Neural progenitor cell (in vitro differentiated cells): ENCODE measurements at places on chromosomes 5 and 9. TPM values are rescaled to one million over a fixed set of nuclear protein-coding genes. Genes with fewer than 3 reads are reported as not detected.

GRCh38 chr5:27158775-27159174 is 120.4 kb upstream of the CDH9 start:
- no peak for DNase-seq
- H3K27me3 ChIP-seq, result no peaks in the 10 kb centered on the region
- H3K36me3 ChIP-seq, result no peaks in the 10 kb centered on the region
- H3K4me1 ChIP-seq, result no peaks in the 10 kb centered on the region
- no peak overlapping the region for H3K27ac ChIP-seq

- no peaks in the 10 kb centered on the region for H3K27me3 ChIP-seq
- no peak overlapping the region for H3K4me3 ChIP-seq
- no peaks in the 10 kb centered on the region for H3K4me1 ChIP-seq
- no peak for DNase-seq
Observed at GRCh38 chr5:2177244-2177643, 294.5 kb upstream of the IRX4 start.

ITK gene
- total RNA-seq, result not detected in 2 replicates

- H3K4me3 ChIP-seq, result no peak overlapping the region
- no peaks in the 10 kb centered on the region for H3K27me3 ChIP-seq
- no peaks in the 10 kb centered on the region for H3K4me1 ChIP-seq
Observed at GRCh38 chr9:567128-567746, 274.3 kb upstream of the DMRT1 start.

DNA sequence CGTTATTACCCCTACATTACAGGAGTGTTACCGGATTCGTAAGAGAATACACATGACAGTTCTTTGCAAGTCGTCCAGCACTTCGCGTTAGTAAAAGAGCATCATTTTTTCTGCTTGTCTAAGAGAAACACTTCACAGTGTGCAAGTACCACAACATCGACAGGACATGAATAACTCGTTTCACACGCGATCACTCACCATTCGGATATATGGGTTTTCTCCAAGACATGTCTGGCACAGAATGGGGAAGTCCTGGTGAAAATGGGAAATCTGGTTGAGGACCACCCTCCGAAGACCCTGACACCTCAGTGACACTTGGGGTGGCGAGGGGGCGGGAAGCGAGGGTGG is 642 bp downstream of the RBM22 start:
- peak overlapping the region; percentile 94 for H3K4me3 ChIP-seq
- no peak overlapping the region for H3K27ac ChIP-seq
- peaks cover 6% of the 10 kb centered on the region for H3K27me3 ChIP-seq
- no peak for DNase-seq
- peaks cover 6% of the 10 kb centered on the region for H3K4me1 ChIP-seq

GRCh38 chr9:7665874-7666273 is 133.7 kb downstream of the DMAC1 start:
- DNase-seq, result peak; percentile 67
- H3K36me3 ChIP-seq, result no peaks in the 10 kb centered on the region
- peaks cover 19% of the 10 kb centered on the region for H3K4me1 ChIP-seq
- no peaks in the 10 kb centered on the region for H3K27me3 ChIP-seq
- H3K27ac ChIP-seq, result peak overlapping the region; percentile 20

DNA sequence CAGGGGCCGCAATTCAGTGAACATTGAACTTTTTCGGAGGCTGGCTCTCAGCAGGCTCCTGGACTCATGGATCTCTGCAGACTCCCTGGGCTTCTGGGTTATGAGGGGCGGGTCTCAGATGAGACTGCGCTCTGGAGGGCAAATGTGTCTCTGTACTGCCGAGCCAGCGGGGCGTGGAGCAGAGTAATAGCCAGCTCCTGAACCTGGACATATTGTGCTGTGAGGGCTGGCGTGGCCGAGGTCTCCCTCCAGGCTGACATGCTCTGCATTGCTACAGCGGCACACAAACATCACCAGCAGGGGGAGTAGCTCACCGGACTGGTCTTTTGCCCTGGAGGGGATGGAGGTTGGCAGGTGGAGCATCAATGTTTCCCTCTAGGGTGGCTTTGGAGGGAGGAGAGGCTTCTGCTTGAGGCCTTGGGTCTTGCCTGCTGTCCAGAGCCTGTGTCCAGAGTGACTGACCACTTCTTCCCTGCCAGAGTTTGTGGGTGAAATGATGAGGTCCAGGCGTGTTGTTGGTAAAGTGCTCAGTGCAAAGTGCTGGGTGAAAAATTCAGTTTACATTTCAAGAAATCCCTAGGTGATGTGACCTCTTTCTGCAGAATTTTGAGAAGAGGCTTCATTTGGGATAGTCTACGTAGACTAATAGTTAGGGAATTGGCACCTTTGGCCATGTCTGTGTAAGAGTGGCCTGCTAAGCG is 10.9 kb upstream of the GADD45G start:
- no peak overlapping the region for H3K4me3 ChIP-seq
- H3K27me3 ChIP-seq, result no peaks in the 10 kb centered on the region
- no peaks in the 10 kb centered on the region for H3K36me3 ChIP-seq
- no peak overlapping the region for H3K27ac ChIP-seq
- peaks cover 10% of the 10 kb centered on the region for H3K4me1 ChIP-seq
- peak; percentile 81 for DNase-seq

BAAT gene
- 0.09 and 0.15 TPM in 2 replicates for total RNA-seq

DNA sequence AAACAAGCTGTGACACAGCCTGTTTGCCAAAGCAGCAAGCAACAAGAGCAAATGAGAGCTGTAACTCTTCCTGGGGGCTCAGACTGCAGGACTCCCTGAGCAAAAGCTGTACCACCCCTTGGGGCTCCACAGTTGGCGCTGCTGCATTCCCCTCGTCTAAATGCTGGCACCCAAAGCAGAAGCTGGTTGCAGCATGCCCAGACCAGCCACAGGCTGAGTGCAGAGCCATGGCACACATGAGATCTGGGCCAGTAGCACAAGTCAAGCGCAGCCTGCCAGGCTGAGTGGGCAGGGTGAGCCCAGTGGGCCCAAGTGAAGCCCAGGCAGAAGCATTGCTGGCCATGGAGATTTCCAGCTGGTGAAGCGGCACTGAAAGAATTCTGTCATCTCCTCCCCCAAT is 157.3 kb upstream of the GRAMD2B start:
- no peaks in the 10 kb centered on the region for H3K36me3 ChIP-seq
- H3K4me1 ChIP-seq, result peaks cover 14% of the 10 kb centered on the region
- no peak overlapping the region for H3K27ac ChIP-seq
- no peak overlapping the region for H3K4me3 ChIP-seq
- DNase-seq, result no peak
- H3K27me3 ChIP-seq, result no peaks in the 10 kb centered on the region

- H3K36me3 ChIP-seq, result no peaks in the 10 kb centered on the region
- no peaks in the 10 kb centered on the region for H3K4me1 ChIP-seq
- no peak overlapping the region for H3K4me3 ChIP-seq
- DNase-seq, result no peak
- H3K27ac ChIP-seq, result no peak overlapping the region
Observed at GRCh38 chr9:122477346-122477745, 380 bp downstream of the OR1J1 start.

GRCh38 chr5:176866707-176867310 is 32.3 kb downstream of the HK3 start:
- H3K36me3 ChIP-seq, result no peaks in the 10 kb centered on the region
- peak overlapping the region; percentile 34 for H3K4me3 ChIP-seq
- H3K27ac ChIP-seq, result peak overlapping the region; percentile 84

- H3K4me3 ChIP-seq, result no peak overlapping the region
- H3K27me3 ChIP-seq, result no peaks in the 10 kb centered on the region
- peaks cover 67% of the 10 kb centered on the region for H3K4me1 ChIP-seq
- H3K27ac ChIP-seq, result no peak overlapping the region
- no peaks in the 10 kb centered on the region for H3K36me3 ChIP-seq
Observed at GRCh38 chr5:16897284-16897704, 38.8 kb downstream of the MYO10 start.

- DNase-seq, result no peak
- no peak overlapping the region for H3K4me3 ChIP-seq
- H3K27ac ChIP-seq, result no peak overlapping the region
- no peaks in the 10 kb centered on the region for H3K27me3 ChIP-seq
- H3K36me3 ChIP-seq, result peaks cover 16% of the 10 kb centered on the region
Observed at GRCh38 chr5:132898094-132898493, 24.6 kb downstream of the LEAP2 start.

DNA sequence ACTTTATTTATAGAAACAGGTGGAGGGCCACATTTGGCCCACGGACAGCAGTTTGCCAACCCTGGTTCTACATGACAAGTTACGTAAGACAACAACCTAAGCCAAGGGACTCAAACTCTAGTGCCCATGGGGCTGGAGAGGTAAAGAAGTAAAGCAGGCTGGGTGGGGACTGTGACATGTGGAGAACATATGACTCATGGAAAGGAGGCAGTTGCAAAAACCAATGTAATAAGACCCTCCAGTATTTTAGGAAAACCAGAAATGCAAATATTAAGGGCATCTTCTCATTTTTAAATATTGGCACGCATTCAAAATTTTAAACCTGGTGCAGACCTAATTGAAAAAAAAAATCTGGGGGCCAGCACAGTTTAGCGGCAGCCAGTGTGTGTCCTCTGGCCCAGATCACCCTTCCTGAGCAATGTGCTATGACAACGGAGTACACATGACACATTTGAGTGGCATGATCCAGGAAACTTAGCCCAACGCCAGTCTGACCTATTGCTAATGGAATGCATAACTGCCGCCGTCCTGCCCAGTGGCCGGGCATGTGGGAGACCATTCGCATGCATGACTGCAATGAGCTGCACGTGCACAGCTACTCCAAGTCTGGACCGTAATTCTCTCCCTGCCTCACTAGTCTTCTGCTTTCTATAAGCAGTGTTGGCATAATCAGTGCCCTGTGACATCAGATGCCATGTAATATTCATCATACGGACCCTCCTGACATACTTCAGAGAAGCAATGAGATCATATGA is 97.2 kb downstream of the SH3TC2 start:
- no peak overlapping the region for H3K27ac ChIP-seq
- H3K27me3 ChIP-seq, result no peaks in the 10 kb centered on the region
- DNase-seq, result no peak
- no peaks in the 10 kb centered on the region for H3K36me3 ChIP-seq

C9 gene
- total RNA-seq, result not detected in 2 replicates
